ENCODE measurements at places on chromosomes 2 and 18.
A peak's percentile ranks its signal among the peaks of the same experiment; 100 is the strongest.

DNA sequence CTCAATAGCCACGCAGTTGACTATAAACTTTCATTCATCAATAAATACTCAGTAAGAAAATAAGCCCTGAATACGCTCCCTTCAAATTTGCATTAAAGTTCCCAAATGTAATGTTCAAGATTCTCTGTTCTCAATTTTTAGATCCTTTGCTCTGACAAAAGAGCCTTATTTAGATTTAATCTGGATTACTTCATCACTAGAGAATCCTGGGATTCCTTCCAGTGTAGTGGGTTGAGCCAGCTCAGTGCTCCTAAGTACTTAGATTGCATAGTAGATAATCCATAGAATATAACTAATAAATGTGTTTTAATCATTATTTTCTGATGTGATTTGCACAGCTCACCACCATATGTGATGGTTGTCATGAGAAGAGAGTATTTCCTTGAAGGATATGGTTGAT, 1286.2 kb downstream of the SUCLG1 start:
- DNase-seq = no peak

GRCh38 chr2:226431288-226431948, 368.2 kb downstream of the IRS1 start:
- DNase-seq = no peak

- no peak for DNase-seq
Measured at GRCh38 chr2:202290316-202290715, 24.8 kb downstream of the NOP58 start.

DNA sequence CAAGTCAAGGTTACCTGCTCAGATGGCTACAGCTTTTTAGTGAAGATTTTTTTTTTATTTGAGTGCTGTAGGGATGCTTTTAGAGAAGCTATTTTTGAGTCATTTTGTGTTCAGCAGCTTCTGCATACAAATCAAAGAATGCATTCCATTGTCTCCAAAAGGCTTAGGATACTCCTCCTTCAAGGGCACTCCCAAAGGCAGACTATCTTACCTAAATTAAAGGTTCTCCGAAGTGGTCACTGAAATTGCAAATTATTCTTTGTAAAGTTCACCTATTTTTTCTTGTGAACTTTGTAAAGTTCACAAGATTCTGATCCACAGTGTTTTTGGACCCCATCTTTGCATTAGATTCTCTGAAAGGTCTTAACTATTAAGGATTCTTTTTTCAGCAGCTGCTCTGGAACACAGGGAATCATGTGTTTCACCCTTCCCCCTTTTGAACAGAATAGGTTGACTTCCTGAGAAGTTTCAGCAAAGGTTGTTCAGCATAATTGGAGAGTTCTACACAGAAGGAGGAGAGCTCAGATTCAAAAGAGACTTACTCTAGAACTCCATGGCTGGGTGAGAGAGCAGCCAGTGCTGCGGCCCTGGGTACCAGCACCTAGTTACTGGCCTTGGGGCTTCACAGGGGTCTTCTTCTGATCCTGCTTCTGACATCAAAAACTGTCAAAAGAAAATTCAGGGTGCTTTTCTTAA, 14.5 kb downstream of the CLIP4 start:
- peak; percentile 22 for DNase-seq

Measured in SHP77 (cell line).